KBM-7 (cell line): ENCODE measurements at places on chromosomes 13 and 19.

- DNase-seq: no peak
Observed at GRCh38 chr19:56808717-56809392, 31.7 kb downstream of the PEG3 start.

- DNase-seq: peak; percentile 31
Observed at GRCh38 chr19:10346509-10346908, 7.1 kb upstream of the ICAM3 start.

- no peak for DNase-seq
Observed at GRCh38 chr19:30056580-30056979, 114.5 kb downstream of the URI1 start.

DNA sequence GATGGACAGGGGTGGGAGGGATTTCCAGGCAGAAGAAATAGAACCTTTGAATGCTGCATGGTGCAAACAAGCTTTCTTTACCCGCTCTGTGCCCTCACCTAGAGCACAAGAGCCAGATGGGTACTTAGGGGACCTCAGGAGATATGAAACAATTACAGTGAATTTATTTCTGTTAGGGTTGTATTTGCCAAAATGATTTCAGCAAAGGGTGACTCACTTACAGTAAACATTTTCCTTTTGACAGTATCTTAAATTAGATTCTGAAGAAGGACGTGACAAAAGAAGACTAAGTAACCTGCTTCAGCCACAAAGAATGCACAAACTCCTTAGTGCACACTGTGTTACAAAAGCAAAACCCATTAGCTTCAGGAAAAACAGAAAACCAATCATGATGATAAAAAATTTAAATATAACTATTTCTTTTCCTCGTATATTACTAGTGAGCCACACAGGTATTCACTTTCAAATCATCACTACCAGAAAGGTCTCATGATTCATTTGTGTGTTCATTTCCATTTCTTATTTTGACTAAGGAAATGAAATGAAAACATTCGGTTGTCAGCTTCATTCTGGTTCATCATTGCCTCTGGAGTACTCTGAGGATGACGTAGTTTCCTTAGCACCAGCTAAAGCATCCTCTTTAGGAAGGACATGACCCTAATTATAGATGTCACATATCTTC lies 158.8 kb downstream of the NHLRC3 start:
- no peak for DNase-seq

GRCh38 chr19:56821209-56821608 lies 19.3 kb downstream of the PEG3 start:
- DNase-seq: no peak

GRCh38 chr13:61414686-61415057 lies 977 bp downstream of the PCDH20 start:
- no peak for DNase-seq

- DNase-seq: no peak
Observed at GRCh38 chr19:40216013-40216776, 2.0 kb downstream of the TTC9B start.

DNA sequence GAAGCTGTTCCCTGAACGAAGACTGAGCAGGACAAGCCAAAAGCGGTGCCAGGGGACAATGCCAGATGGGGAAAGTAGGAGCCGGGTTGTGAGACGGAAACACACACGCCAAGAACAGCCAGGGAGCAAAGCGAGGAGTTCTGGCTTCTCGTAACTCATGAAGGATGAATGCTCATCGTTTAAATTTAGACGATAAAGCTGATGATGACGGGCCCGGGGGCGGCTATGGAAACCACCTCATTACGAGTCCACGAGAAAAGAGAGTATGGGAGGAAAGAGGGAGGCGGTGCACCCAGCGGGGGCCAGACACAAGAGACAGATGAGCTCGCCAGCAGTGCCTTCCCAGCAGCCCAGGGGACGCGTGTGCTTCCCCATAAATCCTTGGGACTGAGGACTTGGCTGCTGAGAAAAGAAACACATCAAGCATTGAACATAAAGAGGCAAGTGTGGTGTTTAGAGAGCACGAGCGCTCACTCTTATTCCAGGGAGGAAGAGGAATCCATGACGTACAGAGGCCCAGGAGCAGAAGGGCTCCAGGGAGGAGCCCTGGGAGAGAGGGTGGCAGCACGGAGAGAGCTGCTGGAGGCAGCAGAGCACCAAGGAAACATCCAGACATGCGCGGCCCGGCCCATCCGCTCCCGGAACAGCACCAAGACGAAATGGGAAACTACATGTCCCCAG lies 70.7 kb downstream of the EPS15L1 start:
- no peak for DNase-seq

DNA sequence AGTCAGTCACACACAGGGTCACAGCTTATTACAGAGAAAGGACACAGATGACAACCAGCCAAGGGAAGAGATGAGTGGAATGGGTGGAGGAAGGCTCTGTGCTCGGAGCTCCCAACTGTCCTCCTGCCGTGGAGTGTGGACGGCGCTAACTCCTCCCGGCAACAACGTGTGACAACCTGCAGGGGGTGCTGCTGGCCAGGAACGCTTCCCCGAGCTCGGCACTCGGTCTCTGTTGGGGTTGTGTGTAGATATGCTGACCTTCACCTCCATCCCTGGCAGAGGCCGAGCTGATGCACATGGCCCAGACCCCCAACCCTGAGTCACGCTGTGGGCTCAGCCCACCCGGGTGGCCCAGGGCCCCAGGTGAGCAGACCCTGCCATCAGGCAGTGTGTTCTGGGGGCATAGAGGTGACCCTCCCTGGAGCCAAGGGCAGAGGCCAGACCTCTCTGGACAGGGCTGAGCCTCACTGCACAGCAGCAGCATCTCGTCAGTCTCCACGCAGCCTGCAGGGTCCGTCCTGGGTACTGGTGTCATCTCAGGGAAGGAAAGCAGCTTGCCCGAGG lies 14.1 kb downstream of the ZNF444 start:
- no peak for DNase-seq

GRCh38 chr19:34722353-34722752 lies 11.7 kb upstream of the ZNF181 start:
- no peak for DNase-seq

GRCh38 chr19:5096536-5096935 lies 127.6 kb downstream of the KDM4B start:
- no peak for DNase-seq
